ENCODE measurements at places on chromosomes 1 and 21.

DNA sequence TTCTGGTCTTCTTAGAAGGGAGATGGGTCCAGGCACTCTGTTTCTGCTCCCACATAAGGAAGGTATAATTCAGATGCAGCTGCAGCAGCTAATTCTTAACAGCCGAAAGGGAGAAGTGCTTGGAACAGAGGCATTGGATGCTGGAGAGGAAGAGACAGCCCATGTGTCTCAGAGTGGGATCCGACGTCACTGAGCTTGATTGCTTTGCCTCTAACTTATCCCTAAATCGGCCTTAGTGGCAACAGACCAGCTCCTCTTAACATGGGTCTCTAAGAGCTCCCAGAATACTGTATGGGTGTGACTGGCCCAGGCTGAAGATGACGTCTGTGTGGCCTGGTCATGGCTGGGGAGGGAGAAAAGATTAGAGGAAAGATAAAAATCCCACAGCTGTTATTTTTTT lies 40.7 kb upstream of the KCND3 start:
- DNase-seq = no peak

DNA sequence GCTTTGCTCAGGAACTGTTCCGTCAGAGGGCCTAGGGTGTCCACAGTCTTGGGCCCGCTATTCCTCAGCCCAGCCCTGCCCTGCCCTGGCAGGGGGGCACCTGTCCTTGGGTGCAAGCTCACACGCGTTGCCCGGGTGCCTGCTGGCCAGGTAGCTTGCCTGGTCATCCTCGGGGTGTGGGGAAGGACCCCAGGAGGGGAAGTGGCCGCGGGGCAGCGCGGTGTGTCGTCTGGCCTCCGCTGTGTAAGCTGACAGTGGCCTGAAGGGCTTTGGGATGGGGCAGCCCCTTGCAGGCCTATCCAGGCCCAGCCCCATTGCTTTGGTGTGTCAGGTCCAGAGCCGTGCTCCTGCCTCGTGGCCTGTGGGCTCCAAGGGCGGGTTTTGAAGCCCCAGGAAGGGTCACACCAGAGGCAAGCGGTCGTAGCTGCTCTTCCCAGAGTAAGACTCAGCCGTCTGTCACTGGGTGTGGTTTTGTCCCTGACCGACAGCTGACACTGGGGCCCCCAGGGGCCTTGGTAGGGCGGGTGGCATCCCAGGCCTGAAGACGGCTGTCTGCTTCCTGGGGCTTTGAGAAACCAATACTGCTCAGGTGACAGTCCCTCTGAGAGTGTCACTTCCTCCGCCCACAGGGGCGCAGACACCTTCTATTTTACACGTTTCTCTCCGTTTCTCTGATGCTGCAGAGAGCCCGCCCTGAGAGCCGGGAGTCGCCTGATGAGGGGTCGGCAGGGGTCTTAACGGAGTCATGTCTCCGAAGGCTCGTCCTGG lies 72.1 kb downstream of the SKI start:
- DNase-seq = no peak

DNA sequence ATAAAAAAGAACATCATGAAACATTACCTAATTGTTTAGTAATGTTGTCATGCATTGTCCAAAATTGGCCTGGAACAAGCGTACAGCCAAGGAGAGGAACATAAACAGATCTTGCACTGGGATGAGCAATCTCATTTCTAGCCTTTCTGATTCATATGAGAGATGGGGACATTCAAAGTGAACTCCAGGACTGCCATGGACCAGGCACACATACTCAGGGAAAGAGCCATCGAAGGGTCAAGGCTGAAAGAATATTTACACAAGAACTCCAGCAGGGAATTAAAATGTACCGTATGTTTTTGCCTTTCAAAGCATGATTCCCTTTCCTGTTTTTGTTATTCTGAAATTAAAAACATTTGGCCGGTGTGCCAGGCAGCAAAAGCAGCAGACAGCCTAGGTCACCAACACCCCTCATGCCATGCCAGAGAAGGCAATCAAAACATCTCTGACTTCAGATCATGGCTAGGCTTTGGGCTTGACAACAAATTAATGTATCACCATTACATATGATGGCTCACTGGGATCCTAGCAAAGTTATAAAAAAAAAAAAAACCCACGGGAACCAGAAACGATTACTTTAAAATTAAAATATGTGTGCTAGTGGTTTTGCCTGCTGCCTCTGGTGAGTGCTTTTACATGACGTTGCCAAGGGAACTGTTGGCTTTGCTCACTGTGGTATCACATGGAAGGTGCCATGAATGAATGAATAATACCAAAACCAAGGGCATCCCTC lies 159.8 kb downstream of the TGFBR3 start:
- DNase-seq = no peak

- DNase-seq = no peak
These were observed 38.9 kb upstream of the MAP10 start for GRCh38 chr1:232766241-232766890.

- no peak for DNase-seq
These were observed 4.5 kb upstream of the TUFT1 start for GRCh38 chr1:151535326-151536271.

DNA sequence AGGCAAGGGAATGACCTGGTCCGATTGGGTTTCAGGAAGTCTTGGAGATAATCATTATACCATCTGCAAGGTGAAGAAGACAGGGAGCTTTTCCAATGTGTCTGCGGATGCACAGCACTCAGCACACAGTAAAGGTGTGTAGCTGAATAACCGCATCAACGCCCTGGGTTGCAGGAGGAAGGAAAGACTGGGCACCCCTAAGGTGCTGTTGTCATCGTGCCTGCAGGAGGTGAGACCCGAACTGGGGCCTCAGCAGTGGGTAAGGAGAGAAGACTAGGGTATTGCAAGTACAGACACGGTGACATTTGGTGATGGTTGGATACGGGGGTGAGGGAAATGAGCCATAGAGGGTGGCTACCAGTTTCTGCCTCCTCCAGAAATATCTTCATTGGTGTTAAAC lies 1.1 kb upstream of the TRIM62 start:
- no peak for DNase-seq

DNA sequence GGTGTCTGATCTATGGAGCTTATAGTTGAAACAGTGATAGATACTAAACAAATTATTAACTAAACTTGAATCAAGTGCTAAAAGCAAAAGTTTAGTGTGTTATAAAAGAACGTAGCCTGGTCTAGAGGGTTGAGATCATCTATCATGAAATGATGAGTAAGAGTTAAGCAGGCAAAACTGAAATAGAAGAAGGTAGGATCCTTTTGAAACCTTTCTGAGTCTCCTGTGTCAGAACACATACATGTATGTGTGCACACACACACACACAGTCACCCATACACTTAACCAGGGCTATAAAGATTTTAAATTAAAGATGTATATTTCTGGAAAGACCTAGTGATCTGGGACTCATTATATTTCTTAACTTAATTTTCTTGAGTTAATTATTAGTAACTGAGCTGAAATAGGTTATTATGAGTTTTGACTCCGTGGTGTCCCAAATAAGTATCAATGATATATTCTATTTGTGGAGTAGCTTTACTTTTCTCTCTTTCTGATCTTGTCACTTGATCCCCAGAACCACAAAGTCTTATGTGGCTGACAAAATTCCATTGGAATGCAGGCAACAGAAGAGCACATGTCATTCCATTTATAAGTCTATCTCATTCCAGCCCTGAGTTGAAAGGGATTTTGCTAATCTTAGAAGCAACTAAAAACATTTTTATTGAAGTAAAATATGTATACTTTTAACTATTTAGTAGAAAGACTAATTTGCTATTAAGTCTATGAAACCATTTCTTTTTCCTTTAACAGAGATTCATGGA lies 70.7 kb downstream of the PRRX1 start:
- no peak for DNase-seq

All from cortex of kidney (tissue), 1 donor.